AML-193 (cell line): ENCODE measurements at places on chromosomes 2 and 18.

DNA sequence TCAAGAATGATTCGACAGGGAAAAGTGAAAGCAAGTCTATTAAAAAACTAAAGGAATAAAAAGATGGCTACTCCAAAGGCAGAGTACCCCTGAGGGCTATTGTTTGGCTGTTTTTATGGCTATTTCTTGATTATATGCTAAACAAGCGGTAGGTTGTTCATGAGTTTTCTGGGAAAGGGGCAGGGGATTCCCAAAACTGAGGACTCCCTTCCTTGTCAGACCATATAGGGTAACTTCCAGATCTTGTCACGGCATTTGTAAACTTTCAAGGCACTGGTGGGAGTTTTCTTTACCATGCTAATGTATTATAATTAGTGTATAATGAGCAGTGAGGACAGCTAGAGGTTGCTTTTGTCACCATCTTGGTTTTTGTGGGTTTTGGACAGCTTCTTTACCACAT is 474.9 kb upstream of the MC4R start:
- no peak for DNase-seq

DNA sequence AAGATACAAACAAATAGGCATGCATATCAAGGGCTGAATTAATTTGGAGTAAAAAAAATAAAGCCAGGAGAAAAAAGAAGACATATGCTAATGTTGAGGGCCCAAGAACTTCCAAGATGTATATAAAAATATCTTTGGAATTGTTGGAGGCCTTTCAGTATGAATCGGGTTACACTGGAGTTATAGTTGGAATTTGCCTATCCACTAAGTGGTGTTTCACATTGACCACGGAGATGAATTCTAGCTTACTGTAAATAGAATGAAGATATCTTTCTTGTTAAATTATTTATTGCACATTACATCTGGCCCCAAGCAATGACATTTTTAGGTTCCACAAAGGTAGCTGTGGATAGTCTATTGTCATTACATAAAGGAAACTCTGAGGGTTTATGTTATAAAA is 38.5 kb upstream of the TRIB2 start:
- DNase-seq, result no peak

- DNase-seq, result no peak
Observed at GRCh38 chr2:38095996-38096861, 20.3 kb upstream of the CYP1B1 start.

DNA sequence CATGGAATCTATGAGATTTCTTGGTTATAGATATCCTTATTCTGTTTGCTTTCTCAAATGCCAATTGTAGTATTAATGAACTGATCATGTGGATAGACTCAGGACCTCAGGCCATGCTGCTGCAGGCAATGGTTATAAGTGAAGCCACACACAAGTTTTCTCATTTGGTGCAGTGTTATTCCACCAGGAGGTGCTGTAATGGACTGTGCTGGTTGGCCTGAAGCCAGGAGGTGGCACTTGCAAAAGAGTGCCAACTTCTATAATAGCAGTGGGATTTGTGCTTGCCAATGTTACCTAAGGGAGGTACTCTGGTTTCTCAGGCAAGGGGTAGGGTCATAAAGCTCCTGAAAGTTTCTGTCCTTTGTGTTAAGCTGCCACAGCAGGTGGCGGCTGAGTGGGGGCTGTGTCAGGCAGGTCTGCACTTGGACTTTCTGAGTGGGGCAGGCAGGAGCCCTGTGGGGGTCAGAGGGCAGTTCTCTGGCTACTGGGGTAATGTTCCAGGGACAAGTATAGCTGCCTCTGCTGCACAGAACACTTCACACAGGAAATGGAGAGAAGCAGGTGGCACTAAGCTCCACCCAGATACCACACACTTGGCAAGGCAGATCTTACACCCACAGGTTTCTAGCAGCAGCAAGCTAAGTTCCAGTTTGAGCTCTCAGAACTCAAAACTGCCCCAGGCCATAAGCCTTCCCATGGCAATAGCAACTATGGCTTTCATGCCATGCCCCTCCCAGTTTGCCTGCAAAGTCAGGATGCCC is 352.6 kb upstream of the CWC22 start:
- DNase-seq, result no peak

GRCh38 chr2:122885436-122885835 is 1130.0 kb downstream of the TSN start:
- DNase-seq, result no peak

DNA sequence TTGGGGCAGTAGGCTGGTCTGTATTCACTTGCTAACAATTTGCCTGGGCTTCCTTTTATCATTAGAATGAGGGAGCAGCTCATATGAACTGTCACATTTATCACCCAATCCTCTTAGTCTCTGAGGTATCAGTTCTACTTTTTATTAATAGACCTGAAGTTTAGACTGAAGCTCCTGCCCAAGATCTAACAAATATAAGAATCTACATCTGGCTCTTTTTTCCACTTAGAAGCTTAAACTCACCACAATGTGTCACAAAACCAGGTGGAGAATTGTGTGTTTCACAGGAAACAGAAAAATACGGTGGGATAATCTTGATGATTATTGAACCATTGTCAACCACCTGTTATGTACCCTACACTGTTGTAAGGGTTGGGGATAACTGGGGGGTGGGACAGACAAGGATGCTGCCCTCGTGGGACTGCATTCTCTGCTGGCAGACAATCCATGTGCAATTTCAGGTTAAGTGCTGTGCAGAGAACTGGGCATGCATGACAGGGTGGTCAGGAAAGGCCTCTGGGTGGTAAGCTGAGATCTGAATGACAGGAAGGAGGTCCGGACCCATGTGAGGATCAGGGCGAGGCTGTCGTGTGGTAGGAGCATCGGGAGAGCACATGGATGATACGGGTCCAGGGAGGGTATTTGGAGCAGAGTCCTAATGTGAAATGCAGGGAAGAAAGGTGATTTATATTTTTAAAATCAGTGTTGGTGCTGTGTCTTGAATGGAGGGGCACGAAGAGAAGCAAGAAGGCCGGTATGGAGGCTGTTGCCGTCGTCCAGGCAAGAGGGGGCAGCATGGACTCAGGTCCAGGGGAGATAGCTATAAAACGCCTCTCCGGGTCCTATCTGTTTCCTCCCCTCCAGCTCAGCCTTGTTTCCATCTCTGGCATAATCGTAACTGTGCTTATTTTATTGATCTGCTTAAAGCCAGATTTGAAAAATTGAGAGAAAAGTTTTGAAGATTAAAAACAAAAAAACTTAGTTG is 17.6 kb downstream of the MYL12B start:
- no peak for DNase-seq

DNA sequence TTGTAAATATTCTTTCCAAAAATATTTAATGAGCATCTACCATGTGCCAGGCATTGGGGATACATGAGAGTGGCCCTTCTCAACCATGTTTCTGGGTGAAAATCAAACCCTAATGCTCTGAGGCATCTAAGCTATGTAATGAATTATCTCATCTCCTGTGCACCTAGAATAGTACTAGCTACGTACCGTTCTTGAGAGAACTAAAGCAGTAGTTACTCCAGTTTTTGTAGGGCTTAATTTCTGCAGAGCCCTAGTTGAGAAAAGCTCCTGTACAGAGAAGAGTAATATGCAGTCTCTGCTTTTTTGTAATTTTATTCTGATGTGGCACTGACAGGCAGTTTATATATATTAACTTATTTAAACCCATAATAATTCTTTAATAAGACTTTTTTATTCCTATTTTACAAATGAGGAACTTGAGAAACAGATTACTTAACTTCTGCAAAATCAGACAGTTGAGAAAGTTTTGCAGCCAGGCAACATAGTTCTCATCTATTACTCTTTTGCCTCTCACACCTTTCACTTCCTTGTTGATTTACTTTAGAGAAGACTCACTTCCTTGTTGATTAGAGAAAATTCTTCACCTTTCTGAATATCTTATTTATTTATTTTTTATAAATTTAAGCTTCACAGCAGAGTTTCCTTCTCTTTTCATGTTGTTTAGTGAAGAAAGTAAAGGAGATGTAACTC is 3.1 kb downstream of the SPOPL start:
- DNase-seq, result peak; percentile 84

GRCh38 chr18:75656035-75656434 is 228.5 kb upstream of the SMIM21 start:
- peak; percentile 71 for DNase-seq

GRCh38 chr2:159759577-159759976 is 38.4 kb downstream of the CD302 start:
- DNase-seq, result no peak

GRCh38 chr18:56217406-56217805 is 421.0 kb downstream of the TXNL1 start:
- DNase-seq, result no peak

GRCh38 chr2:65367524-65367923 is 64.9 kb downstream of the SPRED2 start:
- DNase-seq, result no peak

- no peak for DNase-seq
Observed at GRCh38 chr2:44269831-44270230, 5.4 kb upstream of the SLC3A1 start.

- no peak for DNase-seq
Observed at GRCh38 chr2:26401739-26402541, at the start of gene DRC1. Gene DRC1, plus strand, starts transcription at chr2:26401920. Its CDS starts 70 bp downstream, at chr2:26401990.

DNA sequence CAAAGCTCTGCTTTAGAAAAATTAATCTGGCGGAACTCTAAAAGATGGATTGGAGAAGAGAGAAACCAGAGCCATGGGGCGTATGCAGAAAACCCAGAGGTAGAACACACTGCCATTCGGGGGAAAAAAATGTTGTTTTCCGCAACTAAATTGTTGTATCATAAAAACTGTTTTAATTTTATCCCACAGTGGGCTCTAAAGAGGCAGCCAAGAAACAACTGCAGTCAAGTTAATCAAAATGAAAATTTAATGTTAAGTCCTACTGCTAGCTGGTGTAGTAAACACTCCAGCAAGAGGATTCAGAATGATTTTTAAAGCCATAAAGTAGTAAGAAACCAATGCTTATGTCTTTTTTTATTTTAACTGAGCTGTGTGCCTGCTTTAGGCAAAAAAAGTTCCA is 69.1 kb downstream of the GAREM1 start:
- DNase-seq, result no peak

- peak; percentile 8 for DNase-seq
Observed at GRCh38 chr18:39675906-39676305, 2110.3 kb upstream of the CELF4 start.

DNA sequence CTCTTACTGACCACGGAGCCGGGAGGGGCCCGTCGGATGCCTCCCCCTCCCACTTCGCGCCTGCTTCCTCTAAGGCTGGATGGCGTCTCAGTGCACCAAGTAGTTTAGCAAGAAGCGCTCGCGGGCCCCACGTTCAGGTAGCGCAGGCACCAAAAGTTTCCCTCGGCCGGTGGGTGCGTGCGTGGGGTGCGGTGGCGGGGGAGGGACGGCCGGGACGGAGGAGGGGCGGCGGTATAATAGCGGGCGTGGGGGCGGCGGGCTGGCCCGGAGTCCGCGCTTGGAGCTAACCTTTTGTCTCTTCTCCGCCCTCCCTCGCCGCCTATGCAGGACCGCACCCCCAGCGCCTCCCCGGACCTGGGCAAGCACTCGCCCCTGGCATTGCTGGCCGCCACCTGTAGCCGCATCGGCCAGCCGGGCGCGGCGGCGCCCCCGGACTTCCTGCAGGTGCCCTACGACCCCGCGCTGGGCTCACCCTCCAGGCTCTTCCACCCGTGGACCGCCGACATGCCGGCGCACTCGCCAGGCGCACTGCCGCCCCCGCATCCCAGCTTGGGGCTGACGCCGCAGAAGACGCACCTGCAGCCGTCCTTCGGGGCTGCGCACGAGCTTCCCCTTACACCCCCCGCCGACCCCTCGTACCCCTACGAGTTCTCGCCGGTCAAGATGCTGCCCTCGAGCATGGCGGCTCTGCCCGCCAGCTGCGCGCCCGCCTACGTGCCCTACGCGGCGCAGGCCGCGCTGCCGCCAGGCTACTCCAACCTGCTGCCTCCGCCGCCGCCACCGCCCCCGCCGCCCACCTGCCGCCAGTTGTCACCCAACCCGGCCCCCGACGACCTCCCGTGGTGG is 1.0 kb downstream of the SP5 start:
- DNase-seq, result no peak

DNA sequence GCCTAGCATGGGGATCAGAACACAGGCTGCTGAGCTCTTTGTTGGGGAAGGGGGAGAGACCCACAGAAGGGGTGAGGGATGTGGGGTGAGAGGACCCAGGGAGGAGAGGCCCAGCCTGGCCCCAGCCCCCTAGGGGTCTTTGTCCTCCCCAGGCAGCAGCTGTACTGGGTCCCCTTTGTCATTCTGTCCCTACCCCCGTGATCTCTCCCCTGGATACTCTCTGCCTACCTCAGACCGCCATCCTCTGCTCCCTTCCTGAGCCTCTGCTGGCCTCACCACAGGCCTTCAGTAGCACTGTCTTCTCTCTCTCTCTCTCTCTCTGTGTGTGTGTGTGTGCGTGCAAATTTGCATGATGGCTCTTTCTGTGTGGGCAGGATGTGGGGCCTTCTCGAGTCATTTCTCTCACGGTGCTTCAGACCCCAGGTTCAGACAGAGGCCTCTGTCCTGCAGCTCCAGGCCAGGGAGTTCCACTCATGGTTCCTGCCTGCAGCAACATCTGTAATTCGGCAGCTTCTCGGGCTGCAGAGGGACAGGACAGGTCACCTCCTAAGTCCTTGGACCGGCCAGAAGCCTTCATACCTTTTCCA is 1.4 kb downstream of the PSD4 start:
- DNase-seq, result no peak

DNA sequence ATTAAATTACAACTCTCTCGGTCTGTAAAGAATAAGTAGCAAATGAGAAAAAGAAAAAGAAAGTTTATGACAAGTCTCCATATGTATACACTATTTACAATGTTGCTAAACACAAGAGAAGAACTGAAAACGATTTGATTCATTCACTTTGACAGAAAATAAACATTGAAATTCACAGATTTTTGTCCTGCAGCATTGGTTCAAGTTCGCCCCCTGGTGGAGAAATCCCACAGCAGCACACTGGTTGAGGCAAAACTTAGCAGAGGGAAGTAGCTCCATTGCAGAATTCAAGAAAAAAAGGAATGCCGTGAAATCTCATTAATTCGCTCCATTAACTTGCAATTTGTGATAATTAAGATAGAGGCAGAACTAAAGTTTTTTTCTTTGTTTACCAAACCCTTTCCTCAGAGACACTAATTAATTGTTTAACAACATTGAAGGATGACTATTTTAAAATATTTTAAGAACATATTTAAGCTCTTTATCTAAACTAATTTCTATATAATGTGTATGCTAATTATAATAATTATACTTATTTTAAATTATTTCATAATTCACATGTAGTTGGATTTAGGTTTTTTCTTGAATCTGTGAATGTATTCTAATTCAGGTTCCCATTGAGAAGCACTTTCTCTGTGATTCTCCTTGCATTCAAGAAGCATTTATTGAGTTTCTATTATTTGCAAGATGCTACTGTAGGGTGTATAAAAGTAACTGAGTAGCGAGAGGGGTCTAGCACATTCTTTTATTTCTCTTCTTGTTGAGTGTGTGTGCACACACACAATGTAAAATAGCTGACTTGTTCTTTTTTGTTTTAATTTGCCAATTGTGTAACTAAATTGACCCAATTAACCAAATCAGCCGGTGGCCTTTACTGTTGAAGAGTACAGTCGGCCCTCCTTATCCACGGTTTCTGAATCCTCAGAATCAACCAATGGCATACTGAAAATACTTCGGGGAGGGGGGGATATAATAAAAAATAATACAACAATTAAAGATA is 74.1 kb downstream of the COL4A3 start:
- peak; percentile 14 for DNase-seq
